ENCODE measurements at places on chromosomes 16 and 17.

DNA sequence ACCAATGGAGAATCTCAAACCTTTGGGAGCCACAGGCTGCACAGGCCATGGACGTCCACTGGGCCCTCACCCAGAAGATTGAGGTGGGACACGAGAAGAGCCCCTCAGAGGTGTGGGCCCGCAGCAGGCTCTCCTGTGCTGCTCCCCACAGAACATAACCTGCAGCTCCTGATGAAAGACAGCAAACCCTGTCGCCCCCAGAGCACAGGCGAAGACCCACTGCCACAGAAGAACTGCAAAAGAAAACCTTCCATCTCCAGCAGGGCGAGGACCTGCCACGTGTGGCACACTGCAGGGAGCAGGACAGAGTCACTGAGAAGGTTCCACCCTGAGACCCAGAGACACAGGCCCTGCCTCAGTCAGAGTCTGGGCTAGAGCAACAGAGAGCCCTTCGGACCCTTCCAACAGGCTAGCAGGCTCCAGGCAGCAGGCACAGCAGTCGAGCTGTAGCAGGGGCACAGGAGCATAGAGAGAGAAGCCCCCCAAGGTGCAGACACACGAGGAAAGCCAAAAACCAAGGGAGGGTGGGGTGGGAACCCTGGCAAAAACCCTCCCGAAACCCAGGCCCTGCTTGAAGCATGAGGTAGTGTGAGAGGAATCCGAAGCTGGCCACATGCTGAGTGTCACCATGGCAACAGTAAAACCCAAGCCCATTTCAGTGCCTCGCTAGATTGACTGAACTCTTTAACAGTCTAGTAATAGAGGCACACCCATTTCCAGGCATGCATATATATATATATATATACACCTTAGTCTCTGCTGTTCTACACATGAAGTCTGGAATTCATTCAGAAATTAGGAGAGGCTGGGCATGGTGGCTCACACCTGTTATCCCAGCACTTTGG, 60.0 kb upstream of the CHMP6 start:
- DNase-seq, result no peak

DNA sequence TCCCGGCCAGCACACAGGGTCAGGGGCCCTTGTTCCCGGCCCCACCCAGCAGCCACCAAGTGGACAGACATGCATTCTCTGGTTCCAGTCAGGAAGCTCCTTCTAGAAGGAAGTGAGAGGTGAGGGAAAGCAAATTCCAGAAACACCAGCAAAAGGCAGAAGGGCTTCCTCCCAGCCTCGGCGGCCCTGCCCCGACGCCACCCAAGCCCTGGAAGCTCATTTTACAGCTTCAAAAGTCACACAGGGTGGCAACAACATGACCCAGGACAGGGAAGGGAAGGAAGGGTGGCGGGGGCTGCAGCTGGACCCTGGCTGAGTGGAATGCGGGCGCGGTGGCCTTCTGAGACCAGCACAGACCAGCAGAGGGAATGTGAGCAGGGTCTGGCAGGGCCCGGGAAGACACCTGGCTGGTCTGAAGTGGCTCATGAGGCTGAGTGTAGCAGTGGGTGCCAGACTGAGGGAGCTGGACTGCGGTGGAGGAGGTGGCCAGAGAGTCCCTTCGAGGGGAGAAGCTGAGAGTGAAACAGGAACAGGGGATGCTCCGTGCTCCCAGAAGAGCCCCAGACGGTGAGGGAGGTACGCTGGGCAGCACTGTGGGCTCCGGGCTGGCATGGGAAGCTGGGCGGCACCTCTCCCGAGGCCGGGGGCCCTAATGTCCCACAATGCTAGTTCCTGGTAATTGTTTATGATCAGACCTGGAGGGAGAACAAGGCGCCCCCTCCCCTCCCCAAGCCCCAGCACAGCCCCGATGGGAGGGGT, 1.9 kb upstream of the UNC13D start:
- no peak for DNase-seq

- no peak for DNase-seq
Observed at GRCh38 chr16:11328172-11329070, 16.8 kb upstream of the RMI2 start.

- no peak for DNase-seq
Observed at GRCh38 chr16:82995924-82996441, 369.2 kb downstream of the CDH13 start.

GRCh38 chr17:77827039-77827438, 131.5 kb upstream of the TNRC6C start:
- DNase-seq, result no peak

All from activated naive CD4-positive, alpha-beta T cell (primary cell).